Hair follicle dermal papilla cell (primary cell): ENCODE measurements at places on chromosomes 12 and 14. TPM values are rescaled to one million over a fixed set of nuclear protein-coding genes. Genes with fewer than 3 reads are reported as not detected.

Gene TMEM179
- not detected in 2 replicates for total RNA-seq

Gene PLA2G1B
- not detected in 2 replicates for total RNA-seq

Gene CMA1
- total RNA-seq, result not detected in 2 replicates

Gene DHRS2
- not detected in 2 replicates for total RNA-seq

Gene SLC25A47
- total RNA-seq, result 0.16 TPM in 1 of 2 replicates, not detected in the other

Gene EFS
- 28.9 and 31.2 TPM in 2 replicates for total RNA-seq

Gene AQP5
- total RNA-seq, result not detected in 2 replicates

Gene SELPLG
- total RNA-seq, result 4.0 and 4.2 TPM in 2 replicates

Gene GYS2
- not detected in 2 replicates for total RNA-seq

Gene APOLD1
- 4.5 and 5.1 TPM in 2 replicates for total RNA-seq

Gene CMTM5
- total RNA-seq, result 0.32 and 0.49 TPM in 2 replicates
